Renal cortical epithelial cell (primary cell): ENCODE measurements at places on chromosomes 3 and 15. TPM values are rescaled to one million over a fixed set of nuclear protein-coding genes. Genes with fewer than 3 reads are reported as not detected.
A peak's percentile ranks its signal among the peaks of the same experiment; 100 is the strongest.

DNA sequence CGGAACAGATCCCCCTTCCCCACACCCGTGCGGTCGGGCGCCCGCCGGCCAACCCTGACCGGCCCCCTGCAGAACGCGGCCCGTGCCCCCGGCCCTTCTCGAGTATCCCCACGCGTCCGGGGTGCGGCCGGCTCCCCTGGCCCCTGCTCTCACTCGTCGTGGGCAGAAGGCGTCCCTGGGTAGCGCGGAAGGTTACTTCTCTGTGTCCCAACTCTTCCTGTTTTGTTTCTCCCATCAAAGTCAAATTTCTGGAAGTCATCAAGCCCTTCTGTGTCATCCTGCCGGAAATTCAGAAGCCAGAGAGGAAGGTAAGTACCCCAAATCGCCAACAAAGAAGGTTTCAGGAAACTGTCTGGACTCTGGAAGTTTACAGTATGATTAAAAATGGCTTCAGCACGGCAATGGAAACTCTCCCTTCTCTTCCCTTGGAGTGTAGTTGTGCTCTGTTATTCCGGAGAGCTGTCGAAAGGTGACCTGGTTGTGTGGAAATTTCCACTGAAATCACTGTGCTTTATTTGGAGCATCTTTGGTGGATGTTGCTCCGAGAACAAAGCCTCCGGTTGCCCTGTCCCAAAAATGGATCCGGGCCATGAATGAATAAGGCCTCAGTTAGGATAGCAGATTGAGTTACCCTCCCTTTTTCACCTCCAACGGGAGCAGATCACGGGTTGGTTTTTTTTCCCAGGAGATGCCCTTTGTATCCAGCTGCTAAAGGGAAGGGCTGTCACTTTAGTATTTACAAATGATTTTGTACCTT lies 536 bp downstream of the SEC61A1 start:
- DNase-seq, result no peak

- peak; percentile 88 for DNase-seq
These were observed 635 bp downstream of the CD276 start for GRCh38 chr15:73684581-73685455.

NR1I2 gene
- 0.20 TPM in 1 of 2 replicates, not detected in the other for total RNA-seq

SCG3 gene
- total RNA-seq, result 0.05 TPM in 1 of 2 replicates, not detected in the other

- DNase-seq, result no peak
These were observed 194.7 kb downstream of the SV2B start for GRCh38 chr15:91294795-91295194.

CORO2B gene
- 2.9 and 6.3 TPM in 2 replicates for total RNA-seq

GRCh38 chr15:93253681-93254080 lies 164.7 kb upstream of the RGMA start:
- no peak for DNase-seq
